ENCODE measurements at places on chromosomes 12 and 14. TPM values are rescaled to one million over a fixed set of nuclear protein-coding genes. Genes with fewer than 3 reads are reported as not detected.
A peak's percentile ranks its signal among the peaks of the same experiment; 100 is the strongest.

Gene ANO2
- 2.7 TPM for polyA plus RNA-seq

Gene IAPP
- polyA plus RNA-seq = 0.10 TPM

Gene VWF
- 13.8 TPM for polyA plus RNA-seq

GRCh38 chr12:63294327-63294632 lies 143.3 kb upstream of the AVPR1A start:
- no peak for DNase-seq

- DNase-seq = no peak
Observed at GRCh38 chr14:51612449-51612848, 39.3 kb upstream of the FRMD6 start.

- DNase-seq = peak; percentile 60
Observed at GRCh38 chr12:67501362-67501761, 147.2 kb upstream of the DYRK2 start.

GRCh38 chr12:100995771-100996170 lies 201.2 kb downstream of the ANO4 start:
- DNase-seq = no peak

- DNase-seq = no peak
Observed at GRCh38 chr14:65033181-65033580, 46.5 kb downstream of the FNTB start.

GRCh38 chr12:40224439-40225291 lies at the start of gene LRRK2:
LRRK2 (plus strand) TSS chr12:40224997; CDS start chr12:40225132, 135 bp downstream.
- peak; percentile 32 for DNase-seq

GRCh38 chr14:67331368-67332125 lies 28.1 kb downstream of the ATP6V1D start:
- no peak for DNase-seq

Gene GON7
- 14.9 TPM for polyA plus RNA-seq

DNA sequence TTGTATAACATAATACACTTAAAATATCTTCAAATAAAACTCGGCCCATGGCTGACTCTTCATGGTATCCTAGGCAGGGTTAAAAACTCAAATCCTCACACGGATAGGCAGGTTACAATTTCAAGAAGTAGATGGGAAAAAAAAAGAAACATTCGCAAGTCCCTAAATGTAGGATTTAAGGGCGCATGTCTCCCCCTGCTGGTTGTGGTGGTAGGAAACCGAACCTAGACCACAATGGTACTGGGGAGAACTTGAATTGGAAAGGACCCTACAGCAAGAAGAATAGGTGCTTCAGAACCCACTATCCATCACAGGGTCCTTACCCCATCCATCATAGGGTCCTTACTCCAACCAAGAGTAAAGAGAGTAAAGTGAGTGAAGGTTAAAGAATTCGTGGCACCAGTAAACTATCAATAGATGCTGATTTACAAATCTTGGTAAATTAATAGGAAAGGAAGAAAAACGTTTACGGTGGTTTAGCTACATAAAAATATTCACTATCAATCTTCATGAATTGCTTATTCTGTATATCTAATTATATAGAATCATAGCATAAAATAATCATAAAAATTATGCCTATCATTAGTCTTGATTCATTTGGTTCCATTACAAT lies 3.3 kb upstream of the CIPC start:
- DNase-seq = peak; percentile 63

Gene SLCO1B1
- polyA plus RNA-seq = not detected

DNA sequence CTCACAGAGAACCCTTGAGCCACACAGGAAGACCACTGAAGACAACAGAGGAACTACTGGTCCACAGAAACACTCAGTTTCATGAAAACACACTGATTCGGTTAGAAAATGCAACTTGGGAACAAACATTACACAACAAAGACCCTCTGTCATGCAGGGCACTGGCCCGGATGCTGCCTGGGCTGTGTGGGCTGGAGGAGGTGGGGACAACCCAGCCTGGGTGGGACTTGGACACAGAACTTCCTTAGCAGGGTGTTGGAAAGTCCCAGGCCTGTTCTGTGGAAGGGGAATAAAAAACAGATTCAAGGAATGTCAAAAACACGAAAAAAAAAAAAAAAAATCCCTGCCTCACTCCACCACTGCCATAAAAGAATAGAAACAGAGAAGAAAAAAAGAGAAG lies 181.0 kb downstream of the MON2 start:
- DNase-seq = no peak

GRCh38 chr14:75615200-75615599 lies 36.8 kb downstream of the FLVCR2 start:
- no peak for DNase-seq

- DNase-seq = no peak
Observed at GRCh38 chr12:10884086-10884725, at the start of gene PRH1. PRH1 (minus strand) TSS chr12:10884255; CDS start chr12:10884217, 38 bp downstream.

Gene OR4E2
- not detected for polyA plus RNA-seq

Gene MYL2
- 1.5 TPM for polyA plus RNA-seq

Gene ASPG
- 11.7 TPM for polyA plus RNA-seq

GRCh38 chr12:8590842-8591545 lies 21.7 kb downstream of the AICDA start:
- DNase-seq = peak; percentile 65

- DNase-seq = no peak
Observed at GRCh38 chr14:100834794-100835547, 9.1 kb downstream of the MEG3 start.

DNA sequence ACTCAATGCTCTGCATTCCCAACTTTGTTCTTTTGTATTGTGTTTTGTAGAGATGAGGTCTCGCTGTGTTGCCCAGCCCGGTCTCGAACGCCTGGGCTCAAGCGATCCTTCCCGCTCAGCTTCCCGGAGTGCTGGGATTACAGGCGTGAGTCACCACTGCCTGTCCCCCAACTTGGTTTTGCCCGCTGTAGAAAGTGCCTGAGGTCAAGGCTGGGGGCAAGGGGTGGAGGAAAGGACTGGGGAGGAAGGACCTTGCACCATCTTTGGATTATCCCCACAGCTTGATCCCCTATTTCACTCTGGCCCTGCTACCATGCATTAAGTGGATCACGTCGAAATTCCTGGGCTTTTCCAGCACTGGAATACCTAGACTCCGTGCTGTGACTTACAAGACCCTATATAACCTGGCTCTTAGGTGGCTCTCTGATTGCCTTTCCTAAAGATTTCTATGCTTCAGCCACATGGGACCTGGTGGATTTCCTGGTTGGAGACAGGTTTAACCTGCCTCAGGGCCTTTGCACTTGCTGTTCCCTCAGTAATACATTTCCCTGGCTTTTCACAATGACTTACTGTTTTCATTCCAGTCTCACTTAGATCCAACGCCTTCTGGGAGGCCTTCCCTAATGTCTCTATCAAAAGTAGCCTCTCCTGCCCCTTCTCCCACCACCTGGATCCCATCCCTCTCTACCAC lies 608 bp upstream of the PIANP start:
- no peak for DNase-seq

Gene IL31
- not detected for polyA plus RNA-seq

DNA sequence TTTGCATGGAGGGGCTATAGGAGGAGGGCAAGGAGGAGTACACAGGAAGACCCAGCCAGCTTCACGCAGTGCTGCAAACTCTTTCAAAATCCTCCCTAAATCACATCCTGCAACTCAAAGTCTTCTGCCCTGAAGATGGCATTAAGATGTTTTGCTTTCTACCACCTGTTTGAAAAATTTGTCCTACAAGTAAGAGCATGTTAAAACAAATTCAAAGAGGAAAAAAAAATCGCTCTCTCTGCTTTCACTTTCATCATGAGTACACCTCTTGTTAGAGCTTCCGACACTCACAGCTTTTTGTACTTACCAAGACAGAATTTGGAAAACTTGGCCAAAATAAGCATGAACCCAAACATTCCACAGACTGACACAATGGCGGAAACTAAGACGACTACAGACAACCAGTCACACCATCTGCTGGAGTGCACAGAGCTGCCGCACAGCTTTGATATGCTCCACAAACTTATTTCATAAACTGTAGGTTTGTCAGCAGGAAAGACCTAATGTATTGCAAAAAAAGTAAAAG lies 21.3 kb downstream of the GCH1 start:
- peak; percentile 43 for DNase-seq

GRCh38 chr12:79098530-79098929 lies 234.0 kb downstream of the SYT1 start:
- DNase-seq = no peak

GRCh38 chr14:100832311-100832960 lies 6.5 kb downstream of the MEG3 start:
- no peak for DNase-seq

Gene FICD
- polyA plus RNA-seq = 2.5 TPM

DNA sequence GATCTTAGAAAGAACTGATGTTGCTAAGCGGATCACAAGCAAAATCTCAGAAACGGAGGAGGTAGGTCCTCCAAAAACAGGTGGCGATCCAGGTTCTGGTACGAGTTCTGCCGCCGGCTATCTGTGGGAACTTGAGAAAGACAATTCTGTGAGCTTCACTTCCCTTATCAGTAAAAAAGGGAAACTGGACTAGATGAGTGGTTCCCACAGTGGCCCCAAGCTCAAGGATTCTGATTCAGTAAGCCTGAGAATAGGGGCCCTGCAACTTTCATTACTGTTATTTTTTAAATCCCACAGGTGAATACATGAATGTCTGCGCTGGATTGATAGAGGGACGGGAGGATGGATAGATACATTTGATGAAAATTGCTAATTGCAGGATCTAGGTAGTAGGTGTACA lies 160.2 kb downstream of the PPM1H start:
- no peak for DNase-seq

DNA sequence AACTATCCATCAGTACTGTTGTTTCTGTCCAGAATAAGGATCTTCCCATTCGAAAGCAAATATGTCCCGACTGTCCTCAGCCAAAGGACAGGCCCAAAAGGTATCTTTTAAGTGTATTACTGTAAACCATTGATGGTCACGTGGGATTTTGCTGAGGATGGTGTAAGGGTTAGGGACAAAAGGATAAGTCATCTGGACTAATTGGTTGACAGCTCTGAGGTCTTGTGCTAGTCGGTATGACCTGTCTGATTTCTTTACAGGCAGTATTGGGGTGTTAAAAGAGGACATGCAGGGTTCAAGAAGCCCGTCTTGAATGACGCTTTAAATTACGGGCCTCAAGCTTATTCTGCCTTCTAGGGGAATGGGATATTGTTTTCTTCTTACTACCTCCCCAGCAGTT lies 24.4 kb downstream of the CLEC2A start:
- DNase-seq = no peak

GRCh38 chr12:112252184-112252583 lies 126.8 kb downstream of the TRAFD1 start:
- no peak for DNase-seq

DNA sequence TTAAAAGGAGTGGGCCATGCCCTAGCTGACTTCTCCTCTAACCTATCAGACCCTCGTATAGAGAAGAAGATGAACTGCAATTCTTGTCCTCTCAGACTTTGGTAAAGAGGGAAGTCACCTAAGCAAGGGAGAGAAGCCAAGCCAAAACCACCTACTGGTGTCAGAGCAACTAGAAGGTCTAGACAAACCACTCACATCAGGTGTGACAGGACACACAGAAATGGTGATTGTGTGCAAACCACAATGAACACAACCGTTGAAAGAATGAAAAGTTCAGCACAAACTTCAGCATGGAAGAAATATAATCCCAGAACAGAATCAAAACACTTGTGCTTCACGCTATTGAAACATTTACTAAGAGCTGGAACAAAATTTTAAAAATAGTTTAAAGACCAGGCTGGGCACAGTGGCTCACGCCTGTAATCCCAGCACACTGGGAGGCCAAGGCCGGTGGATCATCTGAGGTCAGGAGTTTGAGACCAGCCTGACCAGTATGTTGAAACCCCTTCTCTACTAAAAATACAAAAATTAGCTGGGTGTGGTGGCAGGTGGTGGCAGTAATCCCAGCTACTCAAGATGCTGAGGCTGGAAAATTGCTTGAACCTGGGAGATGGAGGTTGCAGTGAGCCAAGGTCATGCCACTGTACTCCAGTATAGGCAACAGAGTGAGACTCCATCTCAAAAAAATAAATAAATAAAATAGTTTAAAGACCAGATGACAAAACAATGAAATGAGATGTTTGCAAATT lies 56.2 kb upstream of the NTF3 start:
- DNase-seq = no peak

Gene MON2
- 49.1 TPM for polyA plus RNA-seq

Gene TMCC3
- 24.3 TPM for polyA plus RNA-seq

- no peak for DNase-seq
Observed at GRCh38 chr14:101064718-101065117, 161.2 kb upstream of the RTL1 start.

DNA sequence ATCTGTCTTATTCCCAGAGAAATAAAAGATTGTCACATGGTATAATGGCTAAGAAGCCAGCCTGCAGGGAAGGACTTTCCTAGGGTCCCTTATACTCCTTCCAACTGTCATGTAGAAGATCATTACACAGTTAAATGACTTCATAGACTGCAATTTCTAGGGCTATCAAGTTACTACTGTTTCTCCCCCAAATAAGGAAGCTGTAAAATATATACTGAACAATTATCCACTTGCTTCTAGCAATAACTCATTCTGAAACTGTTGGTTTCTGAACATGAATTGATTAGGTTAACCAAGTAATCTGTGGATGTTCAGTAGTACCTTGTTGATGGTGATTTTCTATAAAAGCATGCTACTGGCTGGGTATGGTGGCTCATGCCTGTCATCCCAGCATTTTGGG lies 44.6 kb downstream of the A2ML1 start:
- DNase-seq = no peak

- no peak for DNase-seq
Observed at GRCh38 chr12:114269153-114269552, 136.8 kb downstream of the TBX5 start.

Gene TTC9
- 1.9 TPM for polyA plus RNA-seq

Gene VCPKMT
- polyA plus RNA-seq = 13.1 TPM

Gene FBXO21
- polyA plus RNA-seq = 32.0 TPM

DNA sequence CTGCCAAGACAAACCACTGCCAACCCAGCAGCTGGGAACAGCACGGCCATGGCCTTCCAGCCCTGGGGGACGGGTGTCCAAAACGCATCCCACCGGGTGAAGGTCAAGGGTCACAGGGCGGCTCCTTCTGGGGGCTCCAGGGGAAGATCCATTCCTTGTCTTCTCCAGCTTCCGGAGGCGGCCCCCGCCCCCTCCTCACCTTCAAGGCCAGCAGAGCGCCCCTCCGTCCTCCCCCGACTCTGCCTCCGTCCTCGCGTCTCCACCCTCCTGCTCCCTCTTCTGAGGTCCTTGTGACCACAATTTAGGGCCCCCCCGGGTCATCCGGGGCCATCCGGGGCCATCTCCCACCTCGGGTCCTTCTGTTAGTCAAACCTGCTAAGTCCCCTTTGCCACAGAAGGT lies 3.9 kb upstream of the NUDT14 start:
- DNase-seq = no peak

Gene KRT75
- polyA plus RNA-seq = not detected

DNA sequence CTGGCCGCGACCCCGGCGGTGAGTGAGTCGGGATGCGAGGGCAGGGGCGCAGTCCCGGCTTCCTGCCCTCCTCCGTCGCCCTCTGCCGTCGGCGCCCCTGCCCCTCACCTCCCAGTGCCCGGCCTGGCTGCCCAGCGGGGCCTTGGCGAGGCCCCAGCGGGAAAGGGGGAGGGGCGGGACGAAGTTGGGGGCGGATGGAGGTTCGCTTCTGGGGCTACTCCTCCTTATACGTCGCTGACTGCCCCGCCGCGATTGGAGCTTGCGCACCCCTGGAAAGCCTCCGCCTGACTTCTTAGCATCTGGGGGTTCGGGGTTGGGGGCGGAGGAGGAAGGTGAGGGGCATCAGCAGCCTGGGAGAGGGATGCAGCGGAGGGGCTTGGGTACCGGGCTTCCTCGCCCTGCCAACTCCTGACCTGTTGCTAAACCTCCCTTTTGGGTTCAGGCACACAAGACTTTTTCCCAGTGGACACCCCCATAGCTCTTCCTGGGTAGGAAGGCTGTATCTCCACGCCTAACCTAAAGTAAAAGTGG lies 406 bp downstream of the TMEM263 start:
- DNase-seq = no peak

Gene AMDHD1
- 2.7 TPM for polyA plus RNA-seq

Gene MGAT4C
- polyA plus RNA-seq = 0.43 TPM

Gene CD69
- polyA plus RNA-seq = 12.3 TPM

Gene PPP2R5C
- polyA plus RNA-seq = 93.4 TPM

All from large intestine (tissue), 12 donors.